Left lobe of liver (tissue), 2 donors: ENCODE measurements at places on chromosomes 4 and X.

GRCh38 chrX:51336584-51336983 is 4.0 kb downstream of the NUDT10 start:
- DNase-seq, result no peak

DNA sequence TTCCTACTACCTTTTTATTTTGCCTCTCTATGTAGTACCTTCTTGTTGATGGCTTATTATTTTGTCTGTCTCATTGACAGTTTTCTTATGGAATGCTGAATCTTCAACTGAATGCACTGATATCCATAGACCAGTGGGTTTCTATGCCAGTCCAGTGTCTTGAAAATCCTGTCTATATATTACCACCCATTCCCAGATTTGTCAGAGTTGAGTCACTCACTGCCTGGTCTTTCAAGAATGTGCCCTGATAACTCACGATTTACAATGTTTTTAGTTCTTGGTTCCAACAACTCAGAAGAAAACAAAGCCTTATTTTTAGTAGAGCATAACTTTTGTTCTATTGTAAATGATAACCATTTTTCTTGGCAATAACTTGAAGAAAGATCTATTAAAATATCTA is 606.0 kb upstream of the PITX2 start:
- DNase-seq, result no peak

DNA sequence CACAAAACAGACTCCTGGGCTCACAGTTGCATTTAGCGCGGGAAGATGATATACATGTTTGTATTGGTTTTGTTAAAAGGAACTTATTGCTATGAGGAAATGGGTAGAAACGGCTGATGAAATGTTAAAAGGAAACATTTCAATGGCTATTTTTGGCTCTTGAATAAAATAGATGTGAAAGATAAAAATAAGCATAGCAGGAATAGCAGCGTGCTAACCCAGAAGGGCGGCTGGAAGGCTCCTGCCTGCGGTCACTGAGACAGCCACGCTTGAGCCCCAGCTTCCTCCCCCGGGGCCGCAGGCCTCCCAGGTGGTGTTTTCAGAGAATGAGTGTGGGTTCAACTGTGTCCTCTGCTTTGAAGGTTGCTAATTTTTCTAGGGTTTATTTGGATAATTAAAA is 35.0 kb upstream of the CLCN4 start:
- DNase-seq, result no peak

DNA sequence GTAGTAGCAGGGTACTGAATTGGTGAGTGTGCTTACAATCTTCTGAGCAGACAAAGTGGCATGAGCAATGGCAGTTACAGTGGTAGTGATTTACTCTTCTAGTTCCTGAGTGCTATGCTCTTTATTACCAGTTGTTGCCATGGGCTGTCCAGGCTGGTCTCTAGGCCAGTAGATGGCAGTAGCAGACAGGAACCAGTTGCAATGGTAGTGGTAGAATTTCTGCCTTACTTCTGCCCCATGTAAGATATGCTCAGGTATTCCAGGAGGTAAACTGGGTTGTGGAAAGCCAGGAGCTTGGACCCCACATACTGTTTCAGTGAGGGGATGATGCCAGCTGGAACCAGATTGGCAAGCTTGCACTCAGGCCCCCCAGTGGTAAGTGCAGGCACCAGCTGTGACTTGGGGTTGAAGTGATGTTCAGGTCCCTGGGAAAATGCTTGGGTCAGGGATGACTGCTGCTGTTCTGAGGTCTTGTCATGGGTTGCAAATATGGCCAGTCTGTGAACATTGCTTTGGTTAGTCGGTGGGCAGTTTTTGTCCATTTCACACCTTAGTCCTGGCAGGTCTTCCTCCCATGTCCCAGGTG is 63.0 kb upstream of the ZXDB start:
- DNase-seq, result no peak
